ENCODE measurements at places on chromosomes 3 and 15. TPM values are rescaled to one million over a fixed set of nuclear protein-coding genes. Genes with fewer than 3 reads are reported as not detected.
A peak's percentile ranks its signal among the peaks of the same experiment; 100 is the strongest.

- DNase-seq = no peak
Observed at GRCh38 chr3:124895756-124896155, 8.6 kb upstream of the ITGB5 start.

DNA sequence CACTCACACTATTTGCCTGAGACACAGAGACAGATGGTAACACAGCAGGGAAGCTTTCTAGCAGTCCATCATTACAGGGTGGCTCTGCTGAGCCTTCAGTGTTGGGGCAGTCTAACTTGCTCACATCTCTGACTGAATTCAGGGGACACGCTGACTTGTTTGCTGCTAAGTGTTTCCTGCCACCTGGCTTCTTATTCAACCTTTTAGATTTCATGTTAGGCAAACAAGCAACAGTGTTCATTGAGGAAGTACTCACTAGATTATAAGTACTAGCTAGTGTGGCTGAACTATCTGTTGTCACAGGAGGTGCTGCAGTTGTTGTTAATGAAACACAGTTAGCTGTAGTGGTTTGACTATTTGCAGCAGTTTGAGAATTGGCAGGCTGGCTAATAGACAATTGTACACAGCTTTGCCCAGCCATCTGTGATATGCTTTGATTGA is 37.3 kb downstream of the USF3 start:
- DNase-seq = no peak

- DNase-seq = peak; percentile 80
Observed at GRCh38 chr3:31288641-31289100, 244.1 kb upstream of the STT3B start.

DNA sequence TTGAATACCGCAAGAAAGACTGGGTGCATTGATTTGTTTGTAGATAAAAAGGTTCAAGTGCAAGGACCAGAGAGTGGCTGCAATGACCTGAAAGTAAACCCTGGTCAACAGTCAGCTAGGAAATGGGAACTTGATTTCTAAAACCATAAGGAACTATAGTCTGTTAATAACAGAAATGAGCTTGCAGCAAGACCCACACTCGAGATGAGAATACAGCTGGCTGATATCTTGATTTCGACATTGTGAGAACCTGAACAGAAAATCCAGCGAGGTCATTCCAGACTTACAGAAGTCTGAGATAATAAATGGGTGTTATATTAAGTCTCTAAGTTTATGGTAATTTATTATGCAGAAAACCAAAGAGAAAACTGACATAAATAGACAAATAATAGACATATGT is 177.3 kb downstream of the NFKBIZ start:
- DNase-seq = no peak

DNA sequence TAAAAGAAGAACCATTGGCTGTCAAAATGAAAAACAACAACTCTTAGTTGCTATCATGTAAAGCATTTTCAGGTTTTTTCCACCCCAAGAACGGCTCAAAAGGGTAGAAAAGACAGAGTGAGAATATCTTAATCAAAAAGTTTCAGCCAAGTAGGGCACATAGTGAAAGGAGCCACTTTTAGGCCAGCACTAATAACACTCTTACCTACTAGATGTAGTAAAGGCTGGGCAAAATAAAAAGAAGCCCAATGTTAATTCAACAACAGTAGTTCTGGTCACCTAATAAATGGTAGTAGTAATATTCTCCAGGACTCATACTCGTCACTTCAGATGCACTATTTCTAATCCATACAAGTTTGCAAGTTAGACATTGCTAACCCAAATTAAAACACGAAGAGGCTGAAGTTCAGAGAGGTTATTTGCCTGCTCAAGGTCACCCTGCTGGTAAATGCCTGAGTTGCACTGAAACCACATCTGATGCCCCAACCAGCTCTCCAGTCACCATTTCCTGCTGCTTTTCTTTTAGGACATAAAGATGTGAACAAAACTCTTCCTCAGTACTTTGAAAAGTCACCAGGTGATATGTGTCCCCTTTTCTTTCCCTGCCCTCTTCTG is 7.5 kb downstream of the GOLIM4 start:
- DNase-seq = peak; percentile 41

- DNase-seq = no peak
Observed at GRCh38 chr3:16132190-16132589, 42.3 kb upstream of the GALNT15 start.

DNA sequence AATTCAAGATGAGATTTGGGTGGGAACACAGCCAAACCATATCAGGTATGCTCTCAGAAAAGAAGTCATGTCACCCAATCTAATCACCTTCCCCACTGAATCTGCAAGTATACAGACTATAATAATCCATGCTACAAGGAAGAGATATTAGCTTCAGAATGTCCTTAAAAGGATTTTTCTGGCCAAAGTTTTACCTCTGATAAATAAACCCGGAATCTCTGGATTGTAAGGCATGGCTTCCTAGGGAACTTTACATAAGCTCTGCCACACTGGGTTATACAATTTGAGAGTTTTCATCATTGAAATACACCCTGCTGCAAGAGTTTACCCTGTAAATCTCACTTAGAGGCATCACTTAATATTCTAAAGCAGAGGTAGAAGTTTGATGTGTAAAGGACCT is 330.5 kb upstream of the KCNMB2 start:
- DNase-seq = no peak

DNA sequence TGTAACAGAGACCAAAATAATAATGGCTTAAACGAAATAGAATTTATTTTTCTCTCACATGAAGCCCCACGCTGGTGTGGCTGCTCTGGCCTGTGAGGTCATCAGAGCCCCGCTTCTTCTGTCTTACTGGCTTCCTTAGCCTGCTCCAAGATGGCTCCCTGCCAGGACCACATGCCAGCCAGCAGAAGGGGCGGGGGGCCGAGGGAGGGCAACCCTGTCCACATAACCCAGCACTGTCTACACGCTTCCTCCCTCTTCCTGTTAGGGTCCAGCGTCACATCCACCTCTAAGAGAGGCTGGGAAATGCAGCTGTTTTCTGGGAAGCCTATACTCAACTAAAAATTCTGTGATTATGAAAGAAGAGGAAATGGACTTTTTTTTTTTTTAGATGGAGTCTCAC is 107.9 kb upstream of the DLG1 start:
- no peak for DNase-seq

DNA sequence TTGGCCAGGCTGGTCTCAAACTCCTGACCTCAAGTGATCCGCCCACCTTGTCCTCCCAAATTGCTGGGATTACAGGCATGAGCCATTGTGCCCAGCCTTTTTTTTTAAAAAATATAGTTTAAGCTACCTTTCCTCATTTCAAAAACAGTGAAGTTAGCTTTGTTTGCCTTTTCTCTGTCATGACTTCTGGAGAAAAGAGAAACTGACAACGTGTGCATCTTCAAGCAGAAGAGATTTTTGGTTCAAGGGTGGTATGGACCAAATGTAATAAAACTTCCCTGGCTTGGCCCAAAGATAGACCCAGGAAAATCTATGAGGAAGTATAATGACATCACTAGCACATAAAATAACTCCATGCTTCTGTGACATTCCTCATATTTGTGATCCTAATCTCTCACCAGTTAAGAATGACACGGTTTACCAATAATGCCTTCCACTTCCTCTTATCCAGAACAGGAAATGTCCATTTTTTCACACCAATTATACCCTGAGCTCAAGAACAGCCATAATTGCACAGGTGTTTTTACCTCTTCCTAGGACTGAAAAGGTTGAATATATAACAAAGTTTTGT is 781.2 kb upstream of the NR2F2 start:
- no peak for DNase-seq

DNA sequence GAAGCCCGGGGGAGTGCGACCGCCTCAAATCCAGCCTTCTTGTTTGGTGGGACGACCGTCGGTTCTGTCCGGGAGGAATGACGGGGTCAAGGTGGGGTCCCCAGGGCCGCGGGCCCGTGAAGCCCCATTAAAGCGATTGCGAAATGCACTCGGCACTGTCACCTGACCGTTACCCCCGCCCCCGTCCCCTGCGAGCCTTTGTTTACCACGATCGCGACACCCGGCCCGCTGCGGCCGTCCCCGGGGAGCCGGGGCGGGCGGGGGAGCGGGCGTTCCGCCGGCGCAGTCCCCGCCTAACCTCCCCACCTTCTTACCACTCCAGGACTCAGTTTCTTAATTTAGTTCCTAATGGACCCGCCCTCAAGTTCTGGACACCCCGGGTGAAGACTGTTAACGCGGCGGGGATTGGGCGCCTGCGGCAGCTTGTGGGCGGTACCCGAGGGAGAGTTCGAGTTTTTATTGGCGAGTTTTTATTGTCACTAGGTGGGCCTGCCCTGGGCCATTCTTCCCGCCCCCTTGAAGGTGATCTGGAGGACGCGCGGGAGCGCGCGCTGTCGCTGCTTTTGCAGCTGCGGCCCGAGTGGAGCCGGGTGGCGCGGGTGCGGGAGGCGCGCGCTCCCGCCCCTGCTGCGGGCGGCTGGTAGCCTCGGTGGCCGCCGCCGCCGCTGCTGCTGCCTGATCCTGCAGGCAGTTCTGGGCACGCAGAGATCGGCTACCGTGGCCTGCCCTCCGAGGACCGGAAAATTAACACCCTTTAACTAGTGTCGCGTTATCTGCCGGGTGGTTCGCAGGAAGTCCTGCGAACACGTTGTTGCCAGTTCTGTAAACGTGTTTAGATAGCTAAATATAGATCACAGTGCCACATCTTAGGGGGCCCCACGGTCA is 1.0 kb downstream of the KLHL24 start:
- peak; percentile 98 for DNase-seq

DNA sequence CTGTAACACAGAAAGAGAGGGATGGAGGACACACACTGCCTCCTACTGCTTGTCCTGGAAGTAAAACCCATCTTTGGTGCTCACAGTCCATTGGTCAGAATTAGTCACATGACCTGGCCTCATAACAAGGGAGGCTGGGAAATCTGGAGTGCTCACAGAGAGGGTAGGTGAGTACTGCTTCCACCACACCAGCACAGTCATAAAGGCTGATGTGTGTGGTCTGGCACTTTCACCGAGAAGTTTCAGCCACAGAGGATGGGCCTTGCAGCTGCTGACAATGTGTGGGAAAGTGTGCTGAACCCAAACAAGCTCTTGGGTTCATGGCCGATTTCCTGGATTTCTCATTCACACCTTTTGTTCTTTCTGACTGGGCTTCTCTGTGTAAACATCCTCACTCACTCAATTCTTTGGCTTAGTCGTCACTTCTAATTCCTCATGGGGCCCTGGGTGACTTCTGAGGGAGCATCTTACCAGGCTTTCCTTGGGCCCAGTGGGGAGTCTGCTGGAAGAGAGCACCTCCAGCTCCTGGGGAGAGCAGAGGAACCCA is 100.7 kb downstream of the ASB7 start:
- DNase-seq = no peak

GRCh38 chr3:122799322-122799721 is 4.5 kb downstream of the SLC49A4 start:
- DNase-seq = no peak

DNA sequence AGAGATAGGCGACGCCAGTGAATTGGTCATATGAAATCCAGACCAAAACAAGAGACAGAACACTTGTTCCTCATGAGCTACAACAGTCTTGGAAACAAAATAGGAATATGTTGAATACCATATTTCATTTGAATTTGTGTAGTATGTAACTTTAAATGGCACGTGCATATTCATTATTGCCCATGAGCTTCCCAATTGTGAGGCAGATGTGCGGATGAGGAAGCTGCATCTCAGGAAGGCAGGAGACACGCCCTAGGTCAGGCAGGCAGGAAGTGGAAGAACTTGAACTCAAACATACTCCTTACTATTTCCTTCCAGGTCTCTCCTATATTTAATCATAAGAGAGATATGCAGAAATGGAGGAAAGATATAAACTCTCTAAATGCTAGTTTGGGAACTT is 106.8 kb upstream of the SLC2A2 start:
- no peak for DNase-seq

- DNase-seq = no peak
Observed at GRCh38 chr3:190125436-190126068, 4.9 kb upstream of the P3H2 start.

DNA sequence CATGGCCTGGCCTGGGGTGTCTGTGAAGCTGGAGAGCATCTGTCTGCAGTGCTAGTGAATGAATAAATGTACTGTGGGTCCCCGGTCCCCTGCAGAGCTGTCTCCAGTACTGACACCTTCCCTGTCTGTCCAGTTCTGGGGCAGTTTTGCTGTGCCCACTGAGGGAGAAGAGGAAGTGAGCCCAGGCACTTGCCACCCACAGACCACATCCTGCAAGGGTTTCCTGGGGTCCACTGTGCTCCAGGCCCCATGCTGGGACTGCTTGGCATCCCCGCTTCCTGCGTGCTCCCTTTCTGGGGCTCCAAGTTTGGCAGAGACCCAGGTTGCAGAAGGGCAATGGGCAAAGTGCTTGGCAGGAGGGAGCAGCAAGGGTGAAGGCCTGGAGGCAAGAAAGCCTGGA is 4.9 kb upstream of the SLC6A6 start:
- DNase-seq = no peak

- no peak for DNase-seq
Observed at GRCh38 chr3:151446002-151446340, 14.9 kb downstream of the IGSF10 start.

DNA sequence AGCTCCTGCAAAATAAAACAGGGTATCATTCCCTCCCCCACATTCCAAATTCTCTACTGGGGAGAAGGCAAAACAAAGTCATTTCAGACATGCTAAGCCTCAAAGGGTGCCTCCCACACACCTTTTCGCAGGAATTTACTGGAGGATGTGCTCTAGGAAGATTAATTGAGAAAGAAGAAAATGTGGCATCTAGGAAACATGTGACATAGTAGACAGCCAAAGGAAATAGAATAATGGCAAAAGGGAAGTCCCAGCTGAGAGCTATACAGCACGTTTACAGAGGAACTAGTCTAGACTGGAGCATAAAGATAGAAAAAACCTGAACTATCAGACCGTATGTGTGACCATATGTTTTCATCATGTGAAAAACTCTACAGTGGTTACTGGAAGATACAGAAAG is 58.8 kb upstream of the MELTF start:
- DNase-seq = no peak

- no peak for DNase-seq
Observed at GRCh38 chr3:173128633-173129032, 12.4 kb downstream of the SPATA16 start.

DNA sequence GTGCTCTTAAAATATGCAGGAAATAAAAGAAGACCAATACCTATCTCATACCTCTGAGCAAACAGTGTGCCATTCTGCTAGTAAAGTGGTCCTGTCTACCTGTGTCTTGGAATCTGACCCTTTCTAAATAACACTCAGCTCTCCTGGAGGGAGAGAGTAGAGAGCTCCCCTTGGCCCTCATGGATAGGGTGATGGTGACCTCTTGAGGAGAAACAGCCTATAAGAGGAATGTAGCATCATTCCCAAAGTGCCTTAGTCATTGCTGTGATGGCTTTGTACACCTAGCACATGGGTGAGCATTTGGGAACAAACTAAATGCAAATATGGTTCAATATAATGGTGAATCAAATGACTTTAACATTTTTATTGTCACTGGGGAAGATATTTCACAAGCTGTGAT is 10.0 kb downstream of the SNTN start:
- peak; percentile 35 for DNase-seq

KIF23 gene
- 108 TPM for total RNA-seq

NR1I2 gene
- 6.0 TPM for total RNA-seq

ALS2CL gene
- 39.6 TPM for total RNA-seq

GP9 gene
- total RNA-seq = not detected

GOLGA8N gene
- total RNA-seq = 0.45 TPM

CHRD gene
- not detected for total RNA-seq

SERPINI2 gene
- total RNA-seq = not detected

CA12 gene
- total RNA-seq = 21.5 TPM

RPL39L gene
- total RNA-seq = 27.2 TPM

CSPG4 gene
- 0.05 TPM for total RNA-seq

TEX264 gene
- 44.9 TPM for total RNA-seq

Measured in Calu3 (cell line).